NCI-H187 (cell line): ENCODE measurements at places on chromosomes 5 and 9.

DNA sequence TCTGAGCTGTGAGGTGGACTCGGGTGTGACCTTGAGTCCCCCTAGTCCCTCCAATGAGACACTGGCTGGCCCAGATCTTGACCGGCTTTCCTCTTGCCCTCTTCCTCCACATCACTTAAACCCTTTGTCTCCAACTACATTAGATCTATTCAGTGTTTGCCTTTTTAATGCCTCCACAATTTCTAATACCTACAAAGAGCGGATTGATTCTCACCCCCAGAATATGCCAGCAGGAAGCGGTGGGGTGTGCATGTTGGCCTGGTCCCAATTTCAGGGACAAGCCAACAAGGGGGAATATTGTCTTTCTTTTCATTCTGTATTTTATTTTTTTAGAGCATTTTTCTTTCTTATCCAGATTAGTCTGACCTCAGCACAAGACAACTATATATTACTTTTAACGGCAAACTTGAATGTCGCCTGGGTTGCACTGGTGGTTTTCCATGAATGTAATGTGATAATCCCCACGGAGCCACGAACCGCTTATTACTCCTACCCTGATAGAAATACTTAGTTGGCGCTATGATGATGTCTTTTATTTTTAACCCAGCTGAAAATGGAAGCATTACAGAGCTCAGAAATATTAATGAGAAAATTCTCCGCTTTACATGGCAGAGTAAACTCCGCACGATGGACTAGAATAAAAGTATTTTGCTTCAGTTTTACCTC, 68.5 kb upstream of the MYO10 start:
- no peak for DNase-seq

DNA sequence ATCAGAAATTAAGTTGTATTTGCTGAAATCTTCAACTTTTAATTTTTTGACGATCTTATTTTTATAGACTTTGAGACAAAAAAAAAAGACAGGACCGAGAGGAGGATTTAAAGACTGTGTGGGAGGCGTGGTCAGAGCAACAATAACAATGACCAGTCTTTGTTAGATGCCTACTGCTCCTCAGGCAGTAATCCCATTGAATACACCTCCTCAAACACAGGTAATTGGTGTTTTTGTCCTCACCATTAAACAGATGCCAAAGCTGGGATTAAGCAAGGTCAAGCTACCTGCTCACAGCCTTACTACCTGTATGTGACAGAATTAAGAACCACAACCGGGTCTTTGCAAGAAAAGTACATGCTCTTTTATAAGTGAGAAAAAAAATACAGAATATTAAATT, 233.3 kb upstream of the GRAMD2B start:
- no peak for DNase-seq

DNA sequence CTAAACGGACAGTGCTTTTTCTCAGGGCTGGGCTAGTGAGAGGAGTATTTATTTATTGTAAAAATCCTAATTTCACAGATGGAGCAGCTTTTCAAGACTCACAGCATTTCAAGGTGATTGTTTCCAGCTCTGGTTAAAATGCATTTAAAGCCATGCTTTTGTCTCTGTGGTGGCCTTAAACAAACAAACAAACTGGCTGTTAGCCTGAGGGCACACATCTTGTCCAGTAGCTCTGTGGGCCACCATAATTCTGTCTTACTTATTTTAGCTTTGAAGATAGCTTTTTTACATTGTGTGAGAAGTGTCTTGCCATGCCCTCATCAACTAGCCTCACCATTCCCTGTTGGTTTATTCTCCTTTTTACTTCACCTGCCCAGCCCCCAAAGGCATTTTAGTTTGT, 218.2 kb downstream of the PSAT1 start:
- DNase-seq = no peak

DNA sequence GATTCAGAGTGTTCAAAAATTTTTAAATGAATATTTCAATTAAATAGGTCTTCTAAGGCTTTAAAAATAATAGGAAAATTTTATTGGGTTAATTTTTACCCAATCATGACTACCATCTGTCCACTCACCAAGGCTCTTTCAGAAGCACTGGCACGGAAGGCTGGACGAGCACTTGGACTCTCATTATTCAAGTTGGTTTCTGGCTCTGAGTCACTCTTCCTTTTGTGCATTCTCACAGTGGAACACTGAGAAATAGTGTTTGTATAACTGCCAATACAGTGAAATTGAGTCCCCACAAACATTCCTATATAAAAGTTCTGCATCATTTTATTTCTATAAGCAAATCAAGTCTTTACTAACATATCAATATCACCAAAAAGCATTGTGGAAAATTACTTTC, 1149.0 kb downstream of the EFNA5 start:
- no peak for DNase-seq

DNA sequence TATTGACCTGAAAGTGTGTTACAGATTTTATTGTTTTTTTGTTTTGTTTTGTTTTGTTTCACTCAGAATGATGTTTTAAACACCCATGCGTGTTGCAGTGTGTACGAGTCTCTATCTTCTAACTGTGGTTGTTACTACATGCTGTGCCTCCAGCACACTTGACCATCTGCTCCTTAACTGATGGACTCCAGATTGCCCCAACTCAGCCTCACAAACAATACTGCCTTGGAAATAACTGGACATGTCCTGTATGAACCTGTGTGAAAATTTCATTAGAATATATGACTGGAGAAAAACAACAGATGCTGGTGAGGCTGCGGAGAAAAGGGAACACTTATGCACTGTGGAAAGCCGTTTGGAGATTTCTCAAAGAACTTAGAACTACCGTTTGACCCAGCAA, 68.7 kb upstream of the HAND1 start:
- DNase-seq = no peak
